ENCODE measurements at places on chromosomes 5 and 9.

DNA sequence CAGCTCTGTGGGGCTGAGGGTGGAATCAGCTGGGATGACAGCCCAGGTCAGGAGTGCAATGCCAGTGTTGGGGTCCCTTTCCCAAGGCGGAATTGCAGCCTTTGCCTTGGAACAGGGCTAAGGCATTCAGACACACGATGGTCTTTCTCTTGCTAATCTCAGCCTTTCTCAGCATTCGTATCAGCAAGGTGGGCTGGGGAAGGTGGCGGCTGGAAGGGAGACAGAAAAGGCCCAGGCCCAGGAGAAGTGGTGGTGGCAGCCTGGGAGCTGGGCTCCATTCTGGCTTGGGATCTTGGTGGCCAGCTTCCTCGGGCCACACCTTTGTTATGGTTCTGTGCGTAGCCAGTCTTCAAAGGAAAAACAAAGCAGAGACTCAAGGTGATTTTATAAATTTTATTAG, 1.1 kb upstream of the ARHGEF28 start:
- DNase-seq, result no peak

GRCh38 chr5:74624501-74624900, 16.0 kb downstream of the ENC1 start:
- DNase-seq, result no peak

DNA sequence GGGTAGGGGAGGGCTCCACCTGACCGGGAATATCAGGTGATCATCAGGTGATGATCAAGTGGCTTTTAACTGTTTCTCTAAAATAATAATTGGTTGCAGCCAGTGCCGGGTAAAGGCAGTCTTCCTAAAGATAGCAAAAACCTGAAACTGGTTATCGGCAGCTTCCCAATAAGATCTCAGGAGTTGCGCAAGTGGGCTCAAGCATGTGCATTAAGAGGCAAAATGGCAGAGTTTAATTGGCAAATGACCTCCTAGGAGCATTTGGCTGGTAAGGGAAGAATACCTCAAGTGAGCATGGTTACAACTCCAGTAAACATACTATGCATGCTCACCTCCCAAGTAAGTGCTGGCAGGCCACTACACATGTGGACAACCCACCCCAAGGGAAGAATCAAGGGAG, 4.2 kb downstream of the C1QTNF3 start:
- DNase-seq, result no peak

DNA sequence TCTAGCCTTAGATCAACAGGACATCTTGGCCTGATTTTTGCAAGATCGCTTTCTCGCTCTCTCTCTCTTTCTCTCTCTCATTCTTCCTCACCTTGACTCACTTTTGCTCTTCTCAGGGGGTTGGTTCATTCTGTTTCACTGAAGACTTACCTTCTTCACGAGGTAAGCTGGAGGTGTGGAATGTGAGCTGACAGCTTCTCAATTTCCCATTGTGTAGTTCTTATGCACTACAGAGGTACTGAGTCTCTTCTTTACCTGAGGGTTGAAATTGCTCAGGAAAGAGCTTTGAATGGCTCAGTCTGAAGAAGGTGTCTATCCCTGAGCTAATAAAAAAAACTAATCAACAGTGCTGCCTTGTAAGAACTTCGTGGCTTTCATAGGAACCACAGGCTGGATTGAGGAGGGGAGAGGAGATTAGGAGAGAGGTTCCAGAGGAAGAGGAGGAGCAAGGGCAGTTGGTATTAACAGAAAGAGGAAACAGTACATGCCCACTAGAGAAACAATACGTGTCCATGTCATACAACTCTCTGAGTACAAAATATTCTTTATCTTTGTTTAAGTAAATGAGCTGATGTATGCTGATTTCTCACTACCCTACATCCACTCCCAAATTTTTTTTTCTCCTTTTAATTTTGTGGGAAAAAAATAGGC, 192.2 kb downstream of the TMEM167A start:
- DNase-seq, result no peak

DNA sequence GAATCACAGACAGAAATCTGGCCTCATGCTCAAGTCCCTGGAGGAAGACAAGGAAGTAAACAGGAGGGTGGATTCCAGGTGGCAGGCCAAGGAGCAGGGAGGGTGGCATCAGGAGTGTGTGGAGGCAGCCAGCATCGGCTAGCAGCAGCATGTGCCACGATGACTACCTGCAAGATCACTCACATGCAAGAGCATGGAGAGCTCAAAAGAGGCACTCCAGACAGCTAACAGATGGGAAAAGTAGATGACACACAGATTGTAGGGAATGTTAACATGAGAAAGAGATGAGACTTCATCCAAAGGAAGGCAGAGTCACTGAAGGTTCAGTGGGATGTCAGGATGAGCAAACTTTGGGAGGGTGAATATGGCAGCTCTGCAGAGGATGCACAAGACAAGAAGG, 104.3 kb downstream of the SEMA5A start:
- DNase-seq, result no peak

DNA sequence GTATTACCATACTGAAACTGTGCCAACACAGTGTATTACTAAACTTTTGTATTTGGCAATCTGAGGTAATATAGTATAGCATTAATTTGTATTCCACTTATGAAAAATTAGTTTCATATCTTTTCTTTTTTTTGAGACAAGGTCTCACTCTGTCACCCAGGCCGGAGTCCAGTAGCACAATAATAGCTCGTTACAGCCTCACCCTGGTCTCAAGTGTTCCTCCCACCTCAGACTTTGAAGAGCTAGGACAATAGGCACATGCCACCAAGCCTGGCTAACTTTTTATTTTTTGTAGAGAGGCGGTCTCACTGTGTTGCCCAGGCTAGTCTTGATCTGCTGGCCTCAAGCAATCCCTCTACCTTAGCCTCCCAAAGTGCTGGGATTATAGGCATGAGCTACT, 36.1 kb downstream of the POLK start:
- no peak for DNase-seq

- peak; percentile 18 for DNase-seq
Measured at GRCh38 chr5:128084228-128085167, 932 bp downstream of the SLC12A2 start.

DNA sequence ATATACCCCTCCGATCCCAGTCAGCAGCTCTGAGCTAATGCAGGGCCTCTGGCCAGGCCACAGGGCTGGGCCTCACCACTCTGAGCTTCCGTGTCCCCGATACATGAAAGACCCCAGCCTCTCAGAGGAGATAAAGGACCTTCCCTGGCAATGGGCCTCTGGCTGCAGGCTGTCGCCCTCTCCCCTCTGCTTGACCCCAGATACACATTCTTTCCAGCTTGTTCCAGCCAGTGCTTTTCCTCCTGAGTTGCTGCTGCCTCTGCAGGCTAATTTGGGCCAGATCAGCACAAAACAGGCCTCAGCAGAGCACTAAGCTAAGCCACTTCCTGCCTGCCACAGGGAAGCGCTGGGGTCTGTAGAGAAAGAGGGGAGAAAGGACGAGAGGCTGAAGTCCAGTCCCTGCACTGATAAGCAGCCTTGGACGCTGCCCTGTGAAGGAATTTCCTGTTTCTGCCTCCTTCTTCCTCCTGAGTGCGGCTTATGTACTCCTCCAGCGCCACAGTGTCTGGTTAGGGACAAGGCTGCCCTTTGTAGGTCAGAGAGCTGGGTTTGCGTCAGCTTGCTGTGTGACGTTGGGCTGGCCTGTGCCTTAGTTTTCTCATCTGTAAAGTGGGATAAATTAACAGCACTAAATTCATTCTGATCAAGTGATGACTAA, 73.0 kb upstream of the IL17B start:
- DNase-seq, result no peak

GRCh38 chr9:130421802-130422276, 22.9 kb upstream of the ASS1 start:
- no peak for DNase-seq

DNA sequence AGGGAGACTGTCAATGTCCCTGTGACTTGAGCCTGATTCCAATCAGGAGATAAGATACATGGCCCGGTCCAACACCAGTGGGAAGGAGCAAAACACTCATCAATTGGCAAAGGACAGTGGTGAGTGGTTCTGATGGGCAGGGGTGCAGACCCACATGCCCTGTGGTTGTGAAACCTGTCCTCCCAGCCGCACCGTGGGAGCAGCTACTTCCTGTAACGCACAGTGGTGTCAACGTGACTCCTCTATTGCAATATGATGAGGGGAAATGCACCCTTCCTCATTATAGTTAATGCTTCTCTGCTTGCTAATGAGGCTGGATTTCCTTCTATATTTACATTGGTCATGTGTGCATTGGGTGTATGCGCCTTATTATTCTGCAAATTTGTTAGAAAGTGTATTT, 223.0 kb downstream of the IRX1 start:
- no peak for DNase-seq

GRCh38 chr9:89550346-89550927, 52.5 kb upstream of the SEMA4D start:
- DNase-seq, result no peak

DNA sequence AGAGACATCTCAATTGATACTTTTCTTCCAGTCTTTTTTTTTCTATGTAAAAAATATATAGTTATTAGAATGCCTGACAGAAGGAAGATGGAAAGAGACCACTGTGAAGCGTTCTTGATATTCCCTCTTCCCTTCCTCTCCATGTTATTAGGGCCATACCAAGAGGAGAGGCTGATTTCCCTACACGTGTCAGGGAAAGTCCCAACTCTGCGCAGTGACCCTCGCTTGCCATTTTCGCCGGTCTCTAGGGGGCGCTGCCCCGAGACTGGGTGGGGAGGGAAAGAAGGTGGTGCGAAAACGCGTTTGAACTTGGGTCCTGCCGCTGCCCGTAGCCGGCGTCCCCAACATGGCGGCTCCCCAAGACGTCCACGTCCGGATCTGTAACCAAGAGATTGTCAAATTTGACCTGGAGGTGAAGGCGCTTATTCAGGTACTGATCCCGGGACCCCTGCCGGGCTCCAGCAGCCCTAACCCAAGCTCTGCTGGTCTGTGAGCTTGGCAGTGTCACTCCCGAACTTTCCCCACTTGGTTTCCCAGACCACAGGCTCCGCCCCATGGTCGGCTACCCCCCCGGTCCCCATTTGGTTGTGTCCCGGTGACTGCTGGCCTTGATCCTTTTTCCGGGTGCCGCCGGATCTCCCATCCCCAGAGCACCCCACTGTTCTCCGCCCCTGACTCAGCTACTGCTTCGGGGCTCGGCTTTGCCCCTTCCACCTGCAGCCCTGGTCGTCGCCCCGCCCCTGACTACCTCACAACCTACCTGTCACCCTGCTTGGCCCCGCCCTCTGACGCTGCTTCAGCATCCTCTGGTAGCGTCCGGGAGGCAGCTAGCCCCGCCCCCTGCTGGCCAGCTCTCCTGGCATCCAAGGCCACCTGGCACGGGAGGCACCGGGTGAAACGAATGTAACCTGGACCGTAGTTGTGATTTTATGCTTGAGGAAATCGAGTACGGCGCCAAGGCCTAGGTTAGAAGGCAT, at the start of gene BNIP1:
TSS of gene BNIP1 (plus strand) at position 332 of the 977 bp plus-strand sequence. CDS start at position 347, 15 bp downstream.
- DNase-seq, result peak; percentile 90

GRCh38 chr9:133252301-133253020, 22.5 kb downstream of the ABO start:
- DNase-seq, result no peak

DNA sequence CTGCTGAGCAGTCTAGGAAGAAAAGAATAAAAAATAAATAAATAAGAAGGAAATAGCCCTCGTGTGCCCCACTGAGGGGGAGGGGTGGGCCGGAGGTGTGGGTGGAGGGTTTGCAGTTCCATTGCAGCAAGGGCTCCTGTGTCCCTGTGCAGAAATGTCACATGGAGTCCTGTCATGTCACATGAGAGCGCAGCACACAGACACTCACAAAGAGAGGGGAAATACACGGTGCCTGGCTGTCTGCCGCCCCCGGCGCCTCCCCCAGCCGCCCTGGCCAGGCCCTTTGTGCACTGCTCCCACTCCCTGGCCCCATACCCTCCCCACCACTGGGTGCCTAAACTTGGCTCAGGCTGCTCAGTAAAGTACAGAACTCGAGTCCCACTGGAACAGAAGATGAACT, 55.6 kb upstream of the SPTLC1 start:
- DNase-seq, result no peak

GRCh38 chr5:66089384-66089783, 54.7 kb upstream of the SREK1 start:
- DNase-seq, result no peak

DNA sequence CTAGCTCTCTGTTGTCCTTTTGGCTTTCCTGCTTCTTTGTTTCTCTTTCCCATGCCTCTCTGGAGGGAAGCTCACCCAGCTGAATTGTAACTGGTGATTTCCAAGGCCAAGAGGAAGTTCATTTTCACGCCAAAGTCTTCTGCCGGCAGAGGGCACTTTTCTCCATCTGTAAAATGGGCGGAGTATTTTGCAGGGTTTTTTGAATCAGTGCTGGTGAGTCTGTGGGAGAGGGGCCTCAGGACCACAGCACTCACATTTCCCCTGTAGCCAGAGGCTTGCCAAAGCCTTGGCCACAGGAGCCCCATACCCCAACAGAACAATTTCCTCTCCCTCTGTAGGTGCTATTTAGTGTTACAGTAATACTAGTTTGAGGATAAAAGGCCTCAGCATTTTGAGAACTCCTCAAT, 42.3 kb upstream of the MATR3 start:
- no peak for DNase-seq

DNA sequence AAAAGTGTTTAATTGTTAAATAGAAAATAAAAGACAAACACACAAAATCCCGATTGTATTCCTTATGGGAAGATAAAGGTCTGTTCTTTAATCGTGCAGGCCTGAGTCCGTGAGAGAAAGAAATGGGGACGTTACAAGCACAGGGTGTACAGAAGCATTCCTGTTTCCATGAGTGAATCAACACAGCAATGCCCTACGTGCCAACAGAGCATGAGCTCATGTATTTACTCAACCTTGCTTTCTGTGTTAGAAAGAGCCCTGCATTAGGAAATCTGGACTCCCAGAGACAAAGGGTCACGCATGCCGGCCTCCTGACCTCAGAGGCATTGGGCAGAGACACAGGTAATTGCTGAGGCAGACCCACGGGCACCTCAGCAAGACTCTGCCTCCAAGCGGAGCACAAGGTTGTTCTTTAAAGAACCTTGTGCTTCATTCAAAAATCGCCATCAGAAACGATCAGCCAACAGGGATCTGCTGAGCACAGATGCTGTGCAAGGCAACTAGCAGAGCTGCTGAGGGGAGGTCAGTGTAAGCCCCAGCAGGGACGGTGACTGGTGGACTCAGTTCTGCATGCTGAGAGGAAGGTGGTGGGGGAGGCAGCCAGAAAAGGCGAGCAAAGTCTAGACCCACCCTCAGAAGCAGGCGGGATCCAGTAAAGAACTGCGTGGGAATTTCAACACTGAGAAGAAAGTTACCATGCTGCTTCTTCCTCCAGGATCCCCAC, 101.0 kb downstream of the TLE1 start:
- no peak for DNase-seq

DNA sequence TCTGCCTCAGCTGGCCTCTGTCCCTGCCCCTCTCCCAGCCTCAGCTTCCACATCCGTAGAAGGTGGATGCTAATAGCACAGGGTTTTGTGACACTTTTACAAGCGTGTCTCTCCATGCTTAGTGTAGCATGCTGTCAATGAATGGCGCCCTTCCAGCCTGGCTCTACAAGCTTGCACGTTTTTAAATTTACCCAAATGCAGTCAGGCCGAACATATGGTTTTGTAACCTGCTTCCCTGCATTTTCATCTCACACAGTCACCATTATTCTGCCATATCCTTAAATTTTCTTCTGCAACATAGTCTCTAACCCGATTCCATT, 28.8 kb downstream of the FAM163B start:
- DNase-seq, result no peak

Data from neuronal stem cell (in vitro differentiated cells).